ENCODE measurements at places on chromosomes 5 and 9.

- no peak for DNase-seq
These were observed 3.8 kb upstream of the NACC2 start for GRCh38 chr9:136098844-136099243.

DNA sequence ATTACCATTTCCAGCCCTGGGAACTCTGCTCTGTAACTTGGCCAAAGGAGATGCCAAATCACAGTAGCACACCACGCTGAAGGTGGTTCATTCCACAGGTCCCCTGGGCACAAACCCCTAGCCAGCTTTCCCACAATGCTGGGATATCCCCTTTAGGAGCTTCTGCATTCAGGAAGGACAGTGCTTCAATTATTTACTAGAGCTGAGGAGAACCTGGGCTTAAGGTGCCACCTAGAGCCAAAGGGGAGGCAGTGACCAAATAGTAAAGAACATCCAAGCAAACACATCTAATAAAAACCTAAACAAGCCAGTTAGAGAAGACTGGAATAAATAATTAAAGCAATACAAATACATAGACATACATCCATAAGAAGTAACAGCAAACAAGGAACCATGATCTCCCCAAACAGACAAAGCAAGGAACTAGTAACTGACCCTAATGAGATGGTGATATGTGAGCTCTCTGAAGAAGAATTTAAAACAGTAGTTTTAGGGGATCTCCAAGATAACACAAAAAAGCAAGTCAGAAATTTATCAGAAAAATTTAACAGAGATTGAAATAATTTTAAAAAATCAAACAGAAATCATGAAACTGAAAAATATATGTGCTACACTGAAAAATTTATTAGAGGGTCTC, 14.6 kb downstream of the KIF4B start:
- DNase-seq = no peak

DNA sequence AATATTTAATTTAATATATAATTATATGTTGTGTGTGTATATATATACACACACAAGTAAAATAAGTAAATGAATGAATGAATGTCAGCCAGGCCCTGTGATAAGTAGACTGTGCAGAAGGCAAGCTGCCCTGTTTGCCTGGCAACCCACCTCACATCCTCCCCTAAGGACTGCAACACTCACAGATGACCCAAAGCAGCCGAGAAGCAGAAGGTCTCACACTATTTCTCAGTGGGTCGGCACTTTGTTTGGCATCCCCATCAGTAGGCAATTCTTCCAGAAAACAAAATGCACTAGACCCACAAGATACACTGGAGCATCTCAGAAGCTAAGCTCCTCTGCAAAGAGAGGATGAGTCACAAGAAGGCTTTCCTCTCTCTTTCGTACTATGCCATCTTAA, 152.1 kb upstream of the GRAMD2B start:
- DNase-seq = no peak

DNA sequence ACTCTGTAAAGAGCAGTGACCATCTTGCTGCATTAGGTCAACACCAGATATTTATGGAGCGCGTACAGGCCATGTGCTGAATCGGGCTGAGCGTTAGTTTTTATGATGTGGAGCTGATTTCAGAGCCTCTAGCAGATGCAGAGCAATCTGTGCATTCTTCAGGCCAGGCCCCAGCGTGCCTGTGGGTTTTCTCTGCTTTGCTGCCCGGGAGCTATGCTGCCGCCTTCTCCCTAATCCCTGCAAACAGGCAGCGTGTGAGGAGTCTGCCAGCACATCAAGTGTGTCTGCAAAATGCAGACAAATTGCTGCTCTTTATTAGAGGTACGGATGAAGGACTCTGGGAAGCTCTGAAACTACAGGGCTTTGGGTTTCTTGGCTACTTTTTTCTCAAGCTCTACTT, 170.0 kb downstream of the NTRK2 start:
- peak; percentile 85 for DNase-seq

DNA sequence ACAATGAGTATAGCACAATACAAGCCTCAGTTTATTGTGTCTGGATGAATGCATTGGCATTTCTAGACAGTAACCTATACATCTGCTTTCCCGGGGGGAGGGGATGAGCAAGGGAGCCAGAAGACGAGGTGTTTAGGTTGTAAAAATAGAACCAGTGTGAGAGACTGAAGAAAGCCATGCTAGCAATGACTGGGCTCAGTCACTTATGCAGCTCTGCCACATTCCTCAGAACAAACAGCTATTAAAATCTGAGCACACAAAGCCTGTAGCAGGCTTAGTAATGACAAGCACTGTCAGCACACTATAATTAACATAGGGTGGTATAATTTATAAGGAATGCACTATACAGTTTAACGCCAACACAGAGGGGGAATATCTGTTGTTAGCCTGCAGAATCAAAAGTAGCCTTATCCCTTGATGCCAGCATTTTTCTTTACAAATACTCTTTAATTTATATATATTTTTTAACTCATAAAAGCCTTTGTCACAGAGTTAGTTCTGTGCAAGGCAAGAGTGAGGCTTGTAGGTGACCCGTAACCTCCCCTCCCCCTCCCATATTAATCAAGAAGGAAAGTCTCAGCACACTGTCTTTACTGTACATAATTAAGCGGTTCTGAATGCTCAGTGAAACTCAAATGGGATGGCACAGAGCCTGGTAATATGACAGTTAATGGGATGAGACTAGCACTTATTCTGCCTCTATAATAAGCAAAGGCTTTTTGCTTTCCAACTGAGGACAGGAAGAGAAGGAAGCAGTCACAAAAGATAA, 295.4 kb downstream of the CSNK1G3 start:
- peak; percentile 70 for DNase-seq

GRCh38 chr5:171946000-171946781, 60.2 kb downstream of the FBXW11 start:
- peak; percentile 75 for DNase-seq

DNA sequence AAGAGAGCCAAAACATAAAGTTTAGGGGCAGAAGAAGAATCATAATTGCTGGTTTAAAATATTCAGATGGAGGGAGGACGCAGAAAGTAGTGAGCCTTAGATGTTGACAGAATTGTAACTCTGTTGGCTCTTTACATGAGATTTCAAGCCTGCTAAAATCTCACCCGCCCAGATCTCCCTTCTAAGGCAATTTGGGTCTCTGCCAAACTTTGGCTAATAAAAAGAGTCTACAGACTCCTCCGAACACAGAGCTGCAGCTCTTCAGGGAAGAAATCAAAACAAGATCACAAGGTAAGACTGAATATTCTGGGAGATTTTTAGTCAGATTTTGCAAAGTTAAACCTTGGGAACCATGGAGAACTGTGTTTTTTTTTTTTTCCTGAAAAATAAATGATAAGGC, at the start of gene IL33:
TSS of gene IL33 (plus strand) at position 246 of the 400 bp plus-strand sequence. CDS start 25,888 bp downstream, outside the sequence.
- no peak for DNase-seq

DNA sequence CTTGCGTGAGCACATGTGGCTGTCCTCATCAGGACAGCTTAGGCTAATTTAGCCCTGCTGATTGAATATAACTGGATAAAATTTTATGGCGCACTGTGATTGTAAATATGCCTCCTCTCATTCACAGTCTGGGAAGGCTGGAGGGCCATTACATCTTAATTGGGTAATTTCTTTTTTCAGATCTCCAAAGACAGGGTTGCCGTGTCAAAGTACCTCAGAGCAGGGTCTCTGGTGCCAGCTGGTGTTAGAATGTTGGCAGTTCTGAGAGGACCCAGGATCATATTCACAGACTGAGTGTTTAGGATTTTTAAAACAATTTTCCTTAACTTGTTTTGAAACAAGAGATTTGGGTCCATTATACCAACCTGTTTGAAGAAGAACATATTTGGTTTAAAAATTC, 455.7 kb upstream of the TLE4 start:
- DNase-seq = no peak

DNA sequence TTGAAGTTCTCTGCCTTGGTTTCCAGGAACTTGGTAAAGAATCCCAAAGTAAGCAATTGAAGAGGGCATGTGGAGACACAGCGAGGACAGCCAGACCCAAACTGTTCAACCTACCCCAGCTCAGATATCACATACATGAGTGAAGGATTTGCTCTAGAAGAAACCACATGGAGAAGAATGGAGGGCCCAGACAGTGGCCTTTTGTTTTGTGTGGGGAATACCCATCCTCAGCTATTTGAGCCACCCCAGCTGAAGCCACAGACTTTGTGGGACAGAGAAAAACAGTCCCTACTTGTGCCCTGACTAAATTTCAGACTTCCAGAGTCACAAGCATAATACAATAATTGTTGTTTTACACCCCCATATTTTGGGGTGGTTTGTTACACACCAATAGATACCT, 387.1 kb downstream of the ZSWIM6 start:
- no peak for DNase-seq

- DNase-seq = no peak
These were observed 195.4 kb downstream of the HSPA4 start for GRCh38 chr5:133247151-133247709.

GRCh38 chr5:111820072-111820471, 63.1 kb upstream of the NREP start:
- DNase-seq = no peak

- DNase-seq = no peak
These were observed 122.7 kb upstream of the ALDH1B1 start for GRCh38 chr9:38269775-38270174.

GRCh38 chr9:4235871-4236804, 63.7 kb downstream of the GLIS3 start:
- no peak for DNase-seq

DNA sequence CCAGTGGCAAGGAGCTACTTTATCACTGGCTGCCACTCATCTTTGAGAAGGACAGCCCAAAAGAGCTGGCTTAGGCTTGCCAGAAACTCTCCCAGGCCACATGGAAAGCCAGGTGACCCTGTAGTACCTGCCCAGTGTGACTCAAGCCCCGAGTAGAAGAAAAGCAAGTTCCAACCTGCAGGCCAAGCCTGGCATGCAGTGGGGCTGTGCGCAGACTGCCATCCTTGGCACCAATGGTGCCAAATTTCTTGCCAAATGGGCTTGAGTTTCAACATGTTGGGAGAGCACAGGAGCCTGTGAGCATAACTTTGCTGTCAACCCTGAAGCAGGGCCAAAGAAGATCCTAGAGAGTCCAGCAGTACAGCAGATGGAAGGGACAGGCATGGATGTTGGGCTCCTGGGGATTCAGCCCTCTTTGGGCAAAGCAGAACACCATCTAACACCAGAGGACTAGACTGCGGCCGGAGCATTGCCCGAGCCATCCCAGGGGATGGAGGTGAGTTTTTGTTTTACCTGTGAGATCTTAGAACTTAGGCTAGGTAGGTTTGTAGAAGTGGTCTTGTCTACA, 27.3 kb upstream of the SHB start:
- DNase-seq = no peak

- no peak for DNase-seq
These were observed 6.1 kb upstream of the TMEM268 start for GRCh38 chr9:114604989-114605388.

DNA sequence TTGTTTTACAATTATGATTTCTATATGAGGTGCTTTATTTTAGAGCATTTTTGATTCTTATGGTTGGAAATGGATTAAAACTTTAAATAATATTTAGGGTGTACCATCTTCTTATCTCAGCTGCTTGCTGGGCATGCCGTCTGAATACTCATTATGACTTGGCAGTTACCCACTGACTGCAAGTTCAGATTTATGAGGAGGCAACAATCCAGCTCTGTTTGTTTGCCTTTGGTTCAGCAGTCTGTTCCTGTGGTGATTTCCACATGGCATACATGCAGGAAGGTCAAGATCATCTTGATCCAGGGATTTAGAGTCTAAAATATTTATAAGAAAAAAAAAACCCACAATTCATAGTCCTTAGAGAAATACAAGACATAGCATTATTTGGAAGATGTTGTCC, 1254.5 kb upstream of the NUDT12 start:
- no peak for DNase-seq

DNA sequence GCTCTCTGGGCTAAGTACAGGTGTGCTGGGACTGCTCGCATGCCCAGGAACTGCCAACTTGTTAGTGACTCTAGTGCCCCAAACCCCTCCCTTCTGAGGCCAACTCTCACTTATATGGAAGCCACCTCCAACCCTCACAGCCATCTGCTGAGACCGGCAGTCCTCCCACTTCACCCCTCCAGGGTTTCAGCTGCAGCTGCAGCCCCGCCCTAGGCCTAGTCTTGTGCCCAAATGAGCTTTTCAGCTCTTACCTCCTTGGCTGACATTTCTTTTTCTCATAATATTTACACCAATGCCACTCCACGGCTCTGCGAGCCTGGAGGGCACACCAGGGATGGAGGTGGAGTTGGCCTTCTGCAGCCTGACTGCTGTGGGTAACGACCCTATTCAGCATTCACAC, 166.6 kb downstream of the ROR2 start:
- no peak for DNase-seq

- DNase-seq = peak; percentile 94
These were observed 71.7 kb upstream of the TBCA start for GRCh38 chr5:77847814-77848290.

DNA sequence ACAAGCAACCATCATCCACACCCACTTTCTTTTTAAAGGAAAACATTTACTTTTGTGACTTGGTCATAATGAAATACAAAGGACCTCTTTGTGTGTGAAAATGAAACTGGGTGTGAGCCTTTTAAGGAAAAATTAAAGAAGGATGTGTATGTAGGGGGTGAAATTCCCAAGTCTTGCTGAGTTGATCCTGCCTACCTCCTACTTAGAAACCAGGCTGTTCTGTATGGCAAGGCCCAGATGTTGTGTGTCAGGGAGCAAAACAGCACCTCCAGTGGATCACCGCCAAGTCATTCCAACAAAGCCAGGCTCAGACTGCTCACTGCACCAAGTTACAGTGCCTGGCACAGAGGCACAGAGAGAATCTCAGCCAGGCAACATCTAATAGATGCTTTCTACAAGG, 198.5 kb upstream of the FBN2 start:
- DNase-seq = no peak

DNA sequence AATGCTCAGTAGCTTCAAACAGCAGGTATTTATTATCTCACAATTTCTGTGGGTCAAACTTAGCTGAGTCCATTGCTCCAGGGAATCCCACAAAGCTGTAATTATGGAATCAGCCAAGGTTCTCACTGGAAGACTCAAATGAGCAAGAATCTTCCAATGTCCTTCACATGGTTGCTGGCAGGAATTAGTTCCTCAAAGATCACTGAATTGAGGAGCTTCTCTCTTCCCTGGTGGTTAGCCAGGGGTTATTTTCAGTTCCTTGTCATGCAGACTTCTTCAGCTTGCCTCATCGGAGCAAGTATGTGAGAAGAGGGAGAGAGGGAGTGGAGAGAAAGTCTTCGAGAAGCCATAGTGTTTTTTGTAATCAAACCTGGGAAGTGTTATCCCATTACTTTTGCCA, 2331.9 kb downstream of the MAT2B start:
- no peak for DNase-seq

- DNase-seq = no peak
These were observed 140.9 kb downstream of the CCDC171 start for GRCh38 chr9:15693701-15694100.

DNA sequence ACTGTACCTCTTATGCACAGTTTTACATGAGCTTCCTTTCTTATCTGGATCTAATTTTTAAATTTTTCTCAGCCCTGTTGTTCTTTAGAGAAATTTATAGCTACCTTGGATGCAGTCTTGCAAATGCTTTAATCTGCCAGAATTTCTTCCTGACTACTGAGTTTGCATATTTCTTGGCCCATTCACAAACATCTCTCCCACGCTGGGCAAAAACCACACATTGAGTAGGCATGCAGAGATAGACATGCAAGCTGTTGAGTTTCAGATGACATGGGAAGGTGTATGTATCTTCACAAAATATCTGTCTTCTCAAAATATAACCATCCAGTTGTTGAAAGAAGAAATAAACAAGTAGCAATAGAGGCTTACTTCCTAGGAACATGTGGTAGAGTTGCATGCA, 101.2 kb downstream of the PARP8 start:
- no peak for DNase-seq
